ENCODE measurements at places on chromosomes 1 and 21. TPM values are rescaled to one million over a fixed set of nuclear protein-coding genes. Genes with fewer than 3 reads are reported as not detected.

Gene RGS5
- 93.7 TPM for polyA plus RNA-seq

DNA sequence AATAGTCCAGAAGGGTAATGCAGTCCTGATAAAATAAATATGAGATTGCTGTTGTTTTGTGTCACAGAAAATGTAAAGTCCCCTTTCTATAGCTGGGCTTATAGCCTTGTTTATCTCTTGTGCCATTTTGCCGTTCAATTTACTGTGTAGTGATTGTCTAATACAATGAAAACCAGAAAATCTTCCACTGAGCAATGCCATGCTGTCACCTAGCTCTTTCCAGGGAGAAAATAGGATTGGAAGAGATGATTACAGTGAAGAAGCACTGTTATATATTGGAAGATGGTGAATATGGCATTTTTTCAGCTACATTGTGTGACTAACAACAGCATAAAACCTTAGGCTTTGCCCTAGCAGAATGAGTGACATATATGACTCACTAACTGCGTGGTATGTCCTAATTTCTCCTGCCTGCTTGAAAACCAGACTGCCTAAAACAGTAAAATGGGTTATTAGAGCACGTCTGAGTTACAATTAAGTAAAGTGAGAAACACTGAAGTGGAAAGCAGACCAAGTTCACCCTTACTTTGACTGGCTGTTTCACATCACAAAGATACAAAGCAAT, 332.4 kb upstream of the ZP4 start:
- no peak for DNase-seq

DNA sequence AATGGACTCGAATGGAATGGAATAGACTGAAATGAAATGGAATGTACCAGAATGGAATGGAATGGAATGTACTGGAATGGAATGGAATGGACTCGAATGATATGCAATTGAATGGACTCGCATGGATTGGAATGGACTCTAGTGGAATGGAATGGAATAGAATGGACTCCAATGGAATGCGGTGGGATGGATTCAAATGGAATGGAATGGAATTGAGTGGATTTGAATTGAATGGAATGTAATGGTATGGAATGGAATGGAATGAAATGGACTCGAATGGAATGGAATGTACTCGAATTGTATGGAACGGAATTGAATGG, 99.6 kb upstream of the FBXO28 start:
- no peak for DNase-seq

DNA sequence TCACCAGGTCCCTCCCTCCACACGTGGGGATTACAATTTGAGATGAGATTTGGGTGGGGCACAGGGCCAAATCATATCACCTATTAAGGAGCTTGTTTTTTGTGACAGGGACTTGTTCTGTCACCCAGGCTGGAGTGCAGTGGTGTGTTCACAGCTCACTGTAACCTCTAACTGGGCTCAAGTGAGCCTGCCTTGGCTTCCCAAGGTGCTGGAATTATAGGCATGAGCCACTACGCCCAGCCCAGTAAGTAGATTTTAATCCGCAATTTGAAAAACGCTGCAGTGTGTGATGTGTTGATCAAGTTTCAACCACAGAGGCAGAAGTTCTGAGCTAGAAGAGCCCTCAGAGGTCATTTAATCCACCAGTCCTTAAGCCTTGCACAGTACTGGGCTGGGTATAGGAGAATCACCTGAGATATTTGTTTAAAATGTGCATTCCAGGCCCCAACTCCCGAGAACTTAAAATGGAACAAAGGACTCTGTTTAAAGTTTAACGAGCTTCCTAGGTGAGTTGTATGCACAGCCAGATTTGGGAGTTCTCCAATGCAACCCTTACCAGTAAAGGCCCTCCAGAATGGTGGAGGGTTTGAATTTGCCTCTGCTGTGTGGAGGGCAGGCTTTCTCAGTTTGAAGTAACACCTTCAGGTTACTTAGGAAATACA, 13.4 kb downstream of the RPL11 start:
- peak; percentile 31 for DNase-seq

- no peak for DNase-seq
Measured at GRCh38 chr1:88678405-88678804, 5.7 kb upstream of the PKN2 start.

- no peak for DNase-seq
Measured at GRCh38 chr1:181646710-181647109, 163.4 kb downstream of the CACNA1E start.

GRCh38 chr1:234240680-234241079, 132.6 kb upstream of the COA6 start:
- DNase-seq: no peak

GRCh38 chr1:11893907-11894251, 32.3 kb downstream of the KIAA2013 start:
- DNase-seq: peak; percentile 35

DNA sequence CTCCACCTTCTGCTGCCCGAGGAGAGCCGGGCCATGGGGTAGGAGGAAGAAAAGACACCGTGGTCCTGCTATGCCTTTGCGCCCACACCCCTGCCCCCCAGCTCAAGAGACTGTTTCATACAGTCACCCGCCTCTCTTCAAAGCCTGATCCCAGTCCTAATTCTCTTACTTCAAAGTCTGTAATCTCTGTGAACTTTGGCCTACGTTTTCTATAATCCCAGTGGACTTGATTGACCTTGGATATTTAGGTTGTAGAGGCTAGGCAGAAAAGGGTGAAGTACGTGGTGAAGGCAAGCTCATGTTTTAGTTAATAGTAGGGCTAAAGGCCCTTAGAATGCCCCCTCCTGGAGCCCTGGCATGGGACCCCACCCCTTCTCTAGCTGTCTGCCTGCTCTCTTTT, 28.4 kb downstream of the VPS13D start:
- DNase-seq: no peak

DNA sequence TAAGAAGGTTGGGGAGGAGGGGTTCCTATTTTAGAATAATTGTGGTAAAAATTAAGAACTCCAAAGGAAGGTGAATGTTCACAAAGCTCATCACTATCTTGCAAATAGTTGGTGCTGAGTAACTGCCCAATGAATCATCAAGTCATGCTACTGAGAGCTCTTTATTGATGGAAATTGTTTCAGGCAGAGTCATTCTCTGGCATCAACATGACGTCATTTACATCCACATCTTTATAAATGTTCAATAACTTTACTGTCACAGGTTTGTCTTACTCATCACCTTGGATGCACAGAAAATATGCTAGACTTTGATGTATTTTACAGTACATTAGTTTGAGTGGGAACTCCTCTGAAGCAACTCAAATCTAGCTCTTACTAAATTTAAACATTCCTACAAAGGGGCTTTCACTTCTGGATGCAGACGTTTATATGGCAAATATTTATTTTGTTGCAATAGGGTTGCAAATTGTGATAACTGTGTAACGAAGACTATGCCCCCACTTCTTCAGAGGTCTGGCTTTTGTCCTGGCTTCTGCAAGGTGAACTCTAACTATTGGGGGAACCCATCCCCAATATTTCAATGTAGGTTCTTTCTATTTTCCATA, 273.7 kb upstream of the AJAP1 start:
- DNase-seq: no peak

- no peak for DNase-seq
Measured at GRCh38 chr1:8540971-8541370, 223.1 kb downstream of the SLC45A1 start.

GRCh38 chr1:2088458-2088857, 38.2 kb downstream of the PRKCZ start:
- no peak for DNase-seq
